ENCODE measurements at places on chromosomes 4 and X. TPM values are rescaled to one million over a fixed set of nuclear protein-coding genes. Genes with fewer than 3 reads are reported as not detected.

DNA sequence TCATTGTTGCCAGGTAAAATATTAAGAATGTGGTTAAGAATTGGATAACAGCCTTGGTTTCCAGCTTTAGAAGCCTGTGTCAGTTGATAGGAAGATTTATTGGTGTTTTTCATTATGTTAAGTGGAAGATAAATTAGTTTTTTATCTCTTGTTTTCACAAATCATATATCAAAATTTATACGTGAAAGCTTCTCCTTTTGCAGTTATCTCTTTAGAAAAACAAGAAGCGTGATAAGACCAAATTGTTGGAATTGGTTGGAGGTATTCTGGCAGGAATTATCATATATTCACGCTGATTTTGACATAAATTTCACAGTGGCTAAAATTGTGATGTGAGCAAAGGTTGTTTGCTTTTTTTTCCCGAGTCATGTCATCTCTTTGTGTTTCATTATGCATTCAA, 90.6 kb downstream of the FRMPD4 start:
- no peak overlapping the region for H3K4me3 ChIP-seq
- no peak overlapping the region for H3K27ac ChIP-seq
- H3K4me1 ChIP-seq, result no peaks in the 10 kb centered on the region
- DNase-seq, result no peak

DNA sequence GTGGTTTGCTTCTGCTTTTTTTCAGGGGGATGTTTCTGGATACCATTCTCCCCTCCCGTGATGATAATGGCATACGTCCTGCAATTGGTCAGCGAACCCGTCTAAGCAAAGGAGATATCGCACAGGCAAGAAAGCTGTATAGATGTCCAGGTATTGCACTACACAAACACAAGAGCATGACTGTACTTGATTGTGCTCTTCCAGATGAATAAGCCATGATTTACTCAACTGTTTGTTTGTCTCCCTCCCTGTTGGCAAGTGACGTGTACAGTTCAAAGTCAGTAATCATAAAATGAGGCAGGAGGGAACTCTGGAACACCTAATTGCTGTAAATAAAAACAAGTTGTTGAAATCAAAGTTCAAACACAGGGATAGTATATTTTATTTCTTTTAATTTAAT, 141.4 kb downstream of the TLL1 start:
- no peak for DNase-seq
- H3K36me3 ChIP-seq, result no peaks in the 10 kb centered on the region
- no peak overlapping the region for H3K27ac ChIP-seq
- no peaks in the 10 kb centered on the region for H3K4me1 ChIP-seq

NSUN7 gene
- polyA plus RNA-seq, result 0.28 TPM

FTSJ1 gene
- 34.1 TPM for polyA plus RNA-seq

CDX4 gene
- polyA plus RNA-seq, result not detected

XPNPEP2 gene
- 0.21 TPM for polyA plus RNA-seq

DNA sequence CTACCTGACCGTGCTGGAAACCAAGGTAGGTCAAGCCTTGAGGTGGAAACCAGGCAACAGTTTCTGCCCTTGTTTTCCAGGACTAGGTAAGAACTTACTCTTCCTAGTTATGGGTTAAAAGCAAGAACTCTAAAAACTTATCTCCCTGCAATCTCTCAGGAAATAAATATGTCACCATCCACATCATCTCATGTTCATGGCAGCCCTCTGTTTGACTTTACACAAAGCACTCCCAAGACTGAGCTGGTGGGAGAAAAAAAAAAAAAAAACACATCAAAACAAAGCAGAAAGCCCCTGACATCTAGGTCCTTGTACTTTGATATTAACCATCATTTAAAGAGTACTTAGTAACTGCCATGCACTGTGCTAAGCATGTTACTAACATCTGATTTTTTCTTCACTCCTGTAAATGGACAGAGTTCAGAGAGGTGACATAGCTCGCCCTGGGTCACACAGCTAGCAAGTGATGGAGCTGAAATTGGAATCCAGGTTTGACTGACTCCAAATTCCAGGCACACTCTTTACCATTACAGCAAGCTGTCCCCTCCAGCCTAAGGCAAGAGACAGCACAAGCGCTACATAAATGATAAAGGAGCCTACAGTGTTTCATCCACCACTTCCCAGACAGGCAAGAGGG, 102.8 kb upstream of the NOCT start:
- peak overlapping the region; percentile 99 for H3K27ac ChIP-seq
- no peak for DNase-seq
- H3K27me3 ChIP-seq, result no peaks in the 10 kb centered on the region
- H3K4me1 ChIP-seq, result peaks cover 62% of the 10 kb centered on the region
- no peak overlapping the region for H3K4me3 ChIP-seq
- H3K36me3 ChIP-seq, result no peaks in the 10 kb centered on the region

- peak overlapping the region; percentile 9 for H3K27ac ChIP-seq
- H3K4me1 ChIP-seq, result peaks cover 46% of the 10 kb centered on the region
- peak; percentile 34 for DNase-seq
- no peaks in the 10 kb centered on the region for H3K36me3 ChIP-seq
- H3K4me3 ChIP-seq, result no peak overlapping the region
These were observed 71.6 kb downstream of the MAML3 start for GRCh38 chr4:140082391-140082755.

- peak overlapping the region; percentile 98 for H3K27ac ChIP-seq
- H3K36me3 ChIP-seq, result no peaks in the 10 kb centered on the region
- no peaks in the 10 kb centered on the region for H3K27me3 ChIP-seq
- H3K4me1 ChIP-seq, result no peaks in the 10 kb centered on the region
These were observed 144.8 kb upstream of the CPEB2 start for GRCh38 chr4:14857475-14857874.

ATP2B3 gene
- polyA plus RNA-seq, result 0.18 TPM

CDS1 gene
- 0.02 TPM for polyA plus RNA-seq

CCDC110 gene
- not detected for polyA plus RNA-seq

GPRASP3 gene
- 3.2 TPM for polyA plus RNA-seq

DNA sequence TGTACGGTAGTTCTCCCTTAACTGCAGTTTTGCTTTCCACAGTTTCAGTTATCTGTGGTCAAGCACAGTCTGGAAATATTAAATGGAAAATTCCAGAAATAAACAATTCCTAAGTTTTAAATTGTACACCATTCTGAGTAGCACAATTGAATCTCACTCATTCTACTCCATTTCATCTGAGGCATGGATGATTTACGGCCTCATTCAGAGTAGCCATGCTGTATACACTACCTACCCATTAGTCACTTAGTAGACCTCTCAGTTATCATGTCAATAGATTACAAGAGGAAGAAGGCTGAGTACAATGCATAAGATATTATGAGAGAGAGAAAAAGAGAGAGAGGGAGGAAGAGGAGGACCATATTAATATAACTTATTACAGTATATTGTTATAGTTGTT, 77.5 kb downstream of the ENOX2 start:
- H3K4me3 ChIP-seq, result no peak overlapping the region
- no peak for DNase-seq
- H3K4me1 ChIP-seq, result no peaks in the 10 kb centered on the region
- H3K36me3 ChIP-seq, result no peaks in the 10 kb centered on the region
- no peak overlapping the region for H3K27ac ChIP-seq
- H3K27me3 ChIP-seq, result no peaks in the 10 kb centered on the region

- no peak overlapping the region for H3K4me3 ChIP-seq
- H3K4me1 ChIP-seq, result no peaks in the 10 kb centered on the region
- no peak for DNase-seq
- H3K36me3 ChIP-seq, result no peaks in the 10 kb centered on the region
These were observed 454.2 kb downstream of the GRIA2 start for GRCh38 chr4:157674699-157675098.

GRCh38 chr4:87118826-87119225, 101.6 kb downstream of the KLHL8 start:
- no peaks in the 10 kb centered on the region for H3K4me1 ChIP-seq
- peak; percentile 31 for DNase-seq
- H3K36me3 ChIP-seq, result peaks cover 15% of the 10 kb centered on the region
- peak overlapping the region; percentile 48 for H3K27ac ChIP-seq

Measured in SK-N-SH (cell line).